Suprapubic skin (tissue), 4 donors: ENCODE measurements at places on chromosomes 6 and 20. TPM values are rescaled to one million over a fixed set of nuclear protein-coding genes. Genes with fewer than 3 reads are reported as not detected.

The CCN6 gene
- not detected for total RNA-seq

The SLC22A23 gene
- total RNA-seq: 39.6 TPM

DNA sequence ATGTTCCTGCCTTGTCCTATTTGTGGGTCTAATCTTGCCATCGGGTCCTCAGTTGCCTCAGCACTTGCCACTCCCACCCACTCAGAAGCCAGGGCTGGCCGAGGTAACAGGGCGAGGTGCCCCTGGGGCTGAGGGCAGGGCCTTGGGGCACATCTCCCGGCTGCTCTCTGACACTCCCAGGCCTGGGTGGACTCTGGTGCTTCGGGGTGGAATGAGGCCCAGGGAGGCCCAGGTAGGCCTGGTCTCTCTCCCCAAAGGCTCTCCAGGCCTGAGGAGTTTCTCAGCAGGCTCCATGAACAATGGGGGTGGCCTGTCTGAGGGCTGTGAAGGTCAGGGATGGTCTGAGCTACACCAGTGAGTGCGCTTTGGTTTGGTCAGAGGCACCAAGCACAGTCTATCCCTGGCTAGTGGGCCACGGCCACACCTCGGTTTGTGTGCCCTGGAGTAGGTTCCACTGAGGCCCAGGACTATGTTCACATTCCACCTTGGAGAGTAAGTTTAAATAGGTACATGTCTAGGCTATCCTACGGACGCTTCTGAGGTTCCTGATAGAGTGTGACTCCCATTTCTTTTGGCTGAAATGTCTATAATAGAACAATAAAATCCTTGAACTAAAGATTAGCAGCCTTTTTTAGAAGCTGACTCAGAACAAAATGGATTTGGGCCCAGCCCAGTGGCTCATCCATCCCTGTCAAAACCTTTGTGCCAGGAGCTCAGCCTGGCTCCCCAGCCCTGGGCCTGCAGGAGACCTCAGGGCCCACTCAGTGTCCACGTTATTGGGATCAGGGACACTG lies 78.8 kb downstream of the SLC24A3 start:
- H3K27ac ChIP-seq: no peak overlapping the region
- H3K27me3 ChIP-seq: no peaks in the 10 kb centered on the region
- no peak overlapping the region for H3K4me3 ChIP-seq
- H3K36me3 ChIP-seq: no peaks in the 10 kb centered on the region
- no peak for DNase-seq

DNA sequence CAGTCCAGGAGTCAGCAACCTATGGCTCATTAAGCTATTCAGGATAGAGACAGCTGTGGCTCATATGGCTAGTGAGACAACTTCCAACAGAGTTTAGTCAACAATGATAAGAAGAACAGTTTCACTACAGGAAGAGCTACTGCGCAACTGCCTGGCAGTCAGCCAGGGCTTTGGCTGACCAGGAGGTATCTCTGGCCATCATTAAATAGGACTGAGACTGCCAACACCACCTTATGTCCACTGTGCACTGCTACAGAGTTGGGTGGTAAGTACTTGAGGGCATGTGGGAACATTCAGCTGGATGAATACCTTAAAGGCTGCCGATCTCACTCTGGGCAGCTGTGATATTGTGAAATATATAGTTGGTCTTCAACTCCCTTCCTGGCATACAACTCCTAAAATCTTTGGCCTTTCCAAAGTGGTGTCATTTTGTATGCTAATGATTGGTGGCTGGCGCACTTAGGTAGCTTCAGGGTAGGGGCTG lies 52.2 kb upstream of the FAM83C start:
- no peak for DNase-seq
- no peak overlapping the region for H3K4me3 ChIP-seq
- H3K36me3 ChIP-seq: peaks cover 53% of the 10 kb centered on the region

GRCh38 chr6:11459079-11459610 lies 78.4 kb upstream of the TMEM170B start:
- no peak overlapping the region for H3K27ac ChIP-seq
- DNase-seq: no peak
- no peaks in the 10 kb centered on the region for H3K4me1 ChIP-seq
- H3K4me3 ChIP-seq: no peak overlapping the region

DNA sequence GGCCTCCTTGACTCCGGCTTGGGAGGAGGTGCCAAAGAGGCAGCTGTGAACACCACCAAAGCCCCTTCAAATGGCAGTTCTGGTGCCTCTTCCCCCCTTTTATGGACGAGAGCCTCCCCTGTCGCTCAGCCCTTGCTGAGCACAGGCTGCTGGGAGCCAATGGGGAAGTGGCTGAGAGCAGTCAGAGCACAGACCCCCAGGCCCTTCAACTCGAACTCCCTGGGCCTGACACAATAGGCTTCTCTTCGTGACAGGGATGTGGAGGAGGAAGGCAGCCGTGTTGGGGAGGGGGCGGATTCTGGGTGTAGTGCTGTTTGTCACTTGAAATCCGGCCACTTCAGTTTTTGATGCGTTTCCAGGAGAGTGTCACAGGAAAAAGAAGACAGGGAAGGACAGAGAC lies at the start of gene PDYN:
Gene PDYN (minus strand): TSS at position 73 of the 400 bp plus-strand sequence. CDS start 10,974 bp downstream, outside the sequence.
- H3K27ac ChIP-seq: no peak within 1 kb of the TSS
- H3K36me3 ChIP-seq: no peaks in the 10 kb centered on the region
- no peaks in the 10 kb centered on the region for H3K4me1 ChIP-seq
- H3K4me3 ChIP-seq: no peak within 1 kb of the TSS
- DNase-seq: no peak

The BLCAP gene
- 198 TPM for total RNA-seq
